Stimulated activated CD4-positive, alpha-beta T cell treated with anti-CD3 and anti-CD28 coated beads, Interleukin-2, amount 100 ng/mL, for 48 hours (primary cell): ENCODE measurements at places on chromosomes 12 and 14.
A peak's percentile ranks its signal among the peaks of the same experiment; 100 is the strongest.

DNA sequence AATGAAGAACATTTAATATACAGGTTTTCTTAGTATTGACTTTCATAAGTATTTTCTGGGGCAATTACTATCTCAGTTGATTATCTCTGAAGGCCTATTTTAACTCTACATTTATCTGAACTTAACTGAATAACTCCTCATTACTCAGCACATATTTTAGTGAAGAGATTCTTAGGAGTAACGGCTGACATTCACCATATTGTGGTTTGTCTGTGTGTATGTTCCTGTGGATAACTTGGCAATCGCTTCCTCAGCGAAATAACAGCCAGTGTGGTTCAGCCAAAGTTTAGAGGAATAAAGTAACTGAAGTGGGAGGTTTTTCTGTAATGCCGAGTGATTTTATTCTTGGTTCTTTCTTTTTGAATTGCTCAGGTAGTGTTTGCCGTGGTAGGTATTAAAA lies 168.0 kb downstream of the RAD51B start:
- DNase-seq: no peak

- DNase-seq: no peak
Measured at GRCh38 chr12:64452559-64453329, 824 bp downstream of the TBK1 start.

GRCh38 chr12:90839346-90839745 lies 115.6 kb downstream of the CCER1 start:
- no peak for DNase-seq

GRCh38 chr12:98699586-98699985 lies 54.5 kb downstream of the APAF1 start:
- no peak for DNase-seq

DNA sequence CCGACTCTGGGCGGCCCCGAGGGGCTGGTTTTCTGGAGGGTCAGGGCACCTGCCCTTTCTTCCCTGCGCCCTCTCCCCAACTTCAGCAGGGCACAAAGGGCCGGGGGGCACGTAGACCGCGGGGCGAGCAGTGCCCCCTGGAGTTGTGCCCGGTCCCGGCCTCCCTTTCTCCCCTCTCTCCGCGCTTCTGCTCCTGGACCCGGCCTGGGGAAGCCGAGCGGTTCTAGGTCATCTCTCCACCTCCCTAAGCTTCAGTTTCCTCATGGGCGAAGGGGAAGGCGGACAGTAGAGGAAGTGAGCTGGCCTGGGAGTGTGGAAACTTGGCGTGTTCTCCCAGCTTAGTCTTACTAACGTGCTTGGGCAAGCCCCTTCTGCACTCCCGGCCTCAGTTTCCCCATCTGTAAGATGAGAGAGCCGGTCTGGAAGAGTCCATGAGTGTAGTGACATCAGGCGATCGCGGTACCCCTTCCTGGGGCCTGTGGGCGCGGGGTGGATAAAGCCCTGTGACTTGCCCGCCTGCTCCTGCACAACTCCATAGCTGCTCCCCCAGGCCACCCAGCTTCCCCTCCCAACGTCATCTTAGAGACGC lies 158.6 kb upstream of the PARP11 start:
- DNase-seq: no peak

DNA sequence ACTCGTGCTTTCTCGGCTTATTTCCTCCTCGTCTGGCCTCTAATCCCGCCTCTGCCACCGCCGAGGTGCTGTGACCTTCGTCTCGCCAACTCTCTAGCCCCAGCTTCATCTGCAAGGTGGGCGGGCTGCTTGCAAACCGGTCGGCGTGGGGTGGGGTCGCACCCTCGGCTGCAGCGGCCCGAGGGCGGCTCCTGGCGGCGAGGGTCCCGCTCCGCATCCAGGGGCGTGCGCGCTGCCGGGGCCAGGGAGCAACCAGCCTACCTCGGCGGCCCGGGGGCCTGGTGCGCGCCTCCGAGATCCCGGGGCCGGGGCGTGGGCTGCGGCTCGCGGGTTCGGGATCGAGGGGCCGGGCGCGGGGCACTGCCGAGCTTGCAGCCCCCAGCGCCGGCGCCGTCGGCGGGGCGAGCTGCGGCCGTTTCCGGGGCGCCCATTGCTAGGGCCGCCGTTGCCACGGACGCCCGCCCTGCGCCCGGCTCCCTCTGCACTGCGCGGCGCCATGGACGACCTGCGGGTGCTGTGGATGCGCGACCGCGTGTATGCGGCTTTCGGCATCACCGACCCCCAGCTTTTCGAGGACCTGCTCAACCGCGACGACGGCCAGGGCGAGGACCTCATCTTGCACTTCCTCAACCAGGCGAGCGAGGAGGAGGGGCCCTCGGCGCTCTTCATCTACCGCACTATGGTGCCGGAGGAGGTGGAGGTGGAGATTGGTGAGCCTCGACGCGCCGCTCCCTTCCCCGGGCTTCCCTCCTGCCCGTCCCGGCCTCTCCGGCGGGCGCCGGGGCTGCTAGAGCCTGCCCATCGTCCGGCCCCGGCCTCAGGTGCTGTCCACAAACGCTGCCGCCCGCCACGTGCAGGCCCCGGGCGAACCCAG lies at the start of gene DNAH10:
TSS of gene DNAH10 (plus strand) at position 461 of the 874 bp plus-strand sequence. CDS start at position 497, 36 bp downstream.
- peak; percentile 40 for DNase-seq

- no peak for DNase-seq
Measured at GRCh38 chr12:66117242-66117641, 13.3 kb downstream of the LLPH start.

DNA sequence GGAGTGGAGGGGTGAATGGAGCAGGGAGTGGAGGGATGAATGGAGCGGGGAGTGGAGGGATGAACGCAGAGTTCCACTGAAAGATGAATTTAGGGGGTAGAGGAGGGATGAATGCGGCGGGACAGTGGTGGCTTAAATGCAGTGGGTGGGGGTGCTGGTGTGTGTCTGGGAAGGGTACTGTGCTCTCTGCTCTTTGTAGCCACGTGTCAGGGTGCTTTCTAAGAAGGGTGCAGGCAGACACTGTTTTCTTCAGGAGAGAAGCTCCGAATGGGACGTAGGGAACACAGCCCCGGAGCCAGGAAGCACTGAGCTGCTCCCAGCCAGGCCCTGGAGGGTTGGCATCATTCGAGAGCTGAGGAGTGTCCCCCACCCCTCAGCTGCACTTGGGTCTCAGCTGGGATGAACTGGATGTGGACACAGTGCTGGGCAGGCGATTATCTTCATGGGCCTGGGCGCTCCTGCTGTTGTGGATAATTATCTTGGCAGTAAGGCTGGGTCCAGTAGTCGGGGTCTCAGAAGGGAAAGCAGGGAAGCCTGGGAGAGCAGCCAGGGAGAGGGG lies 9.5 kb upstream of the CEP170B start:
- no peak for DNase-seq

DNA sequence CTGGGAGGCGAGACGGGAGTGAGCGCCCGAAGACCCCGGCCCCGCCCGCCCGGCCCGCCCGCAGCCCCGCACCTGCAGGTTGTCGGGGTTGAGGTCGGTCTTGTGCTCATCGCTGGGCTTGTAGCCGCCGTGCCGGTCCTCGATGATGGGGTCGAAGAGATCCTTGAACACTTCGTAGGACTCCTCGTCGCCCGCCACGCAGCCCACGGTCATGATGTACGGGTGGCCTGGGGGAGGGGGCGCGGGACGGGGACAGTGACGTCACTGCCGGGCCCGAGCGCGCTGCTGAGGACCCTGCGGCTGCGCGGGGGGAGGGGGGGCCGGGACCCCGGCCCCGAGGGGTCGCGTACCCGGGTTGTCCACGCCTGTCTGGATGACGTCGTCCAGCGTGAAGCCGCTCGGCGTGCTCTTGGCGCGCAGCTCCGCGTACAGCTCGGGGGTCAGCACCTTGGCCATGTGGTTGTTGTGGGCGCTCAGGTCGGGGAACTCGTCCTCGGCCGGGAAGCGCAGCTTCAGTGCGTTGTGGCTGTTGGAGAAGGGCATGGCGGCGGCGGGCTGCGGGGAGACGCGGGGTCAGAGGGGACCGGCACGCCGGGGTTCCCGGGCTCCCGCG lies 573 bp downstream of the CKB start:
- no peak for DNase-seq

DNA sequence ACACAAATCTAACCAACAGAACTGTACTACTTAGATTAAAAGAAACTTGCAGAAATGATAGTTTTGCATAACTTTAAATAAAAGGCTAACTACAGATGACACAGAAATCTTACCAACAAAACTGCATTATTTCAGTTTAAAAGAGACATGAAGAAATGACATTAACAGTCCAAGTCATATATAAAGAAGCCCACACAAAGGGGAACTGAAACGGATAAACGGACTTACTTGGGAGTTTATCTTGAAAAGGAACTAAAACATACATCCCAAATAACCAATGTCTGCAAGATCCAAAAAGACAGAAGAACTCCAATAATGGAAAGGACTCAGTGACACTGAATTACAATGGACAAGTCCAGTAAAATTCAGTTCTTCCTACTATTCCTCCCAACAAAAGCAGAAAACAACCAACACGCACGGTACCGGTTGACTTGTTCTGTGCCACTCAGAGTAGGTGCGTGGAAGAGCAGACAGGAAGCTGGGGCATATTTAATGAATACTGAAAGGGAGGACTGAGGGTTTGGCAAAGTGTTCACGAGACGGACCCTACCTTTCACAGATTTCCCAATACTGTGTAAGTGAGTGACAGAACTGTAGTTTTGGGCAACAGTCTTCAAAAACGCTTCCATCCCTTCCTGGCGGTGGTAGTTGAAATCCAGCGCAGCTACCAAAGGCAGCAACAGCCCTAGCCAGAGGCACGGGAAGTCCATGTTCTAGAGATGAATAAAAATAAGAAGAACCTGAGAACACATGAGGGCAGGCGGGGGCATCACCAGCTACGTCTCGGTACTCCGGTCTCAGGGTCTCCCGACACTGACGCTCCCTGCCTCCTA lies 627 bp downstream of the CPM start:
- DNase-seq: no peak

DNA sequence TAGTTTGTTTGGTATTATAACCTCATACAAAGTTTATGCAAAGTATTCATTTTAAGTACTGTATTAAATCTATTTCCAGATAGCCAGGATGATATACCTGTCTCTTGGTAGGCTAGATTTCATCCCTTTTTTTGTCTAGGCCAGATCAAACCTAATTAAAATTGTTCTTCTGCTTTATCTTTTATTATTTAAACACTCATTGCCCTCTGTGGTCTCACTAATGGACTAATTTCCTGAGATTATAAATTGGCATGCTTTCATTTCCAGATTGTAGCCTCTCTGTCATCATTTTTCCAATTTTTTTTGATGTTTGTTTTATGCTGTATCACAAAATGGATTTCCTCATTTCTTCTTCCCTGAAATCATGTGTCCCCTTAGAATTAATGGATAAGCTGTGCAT lies 85.6 kb upstream of the TMEM263 start:
- DNase-seq: no peak

DNA sequence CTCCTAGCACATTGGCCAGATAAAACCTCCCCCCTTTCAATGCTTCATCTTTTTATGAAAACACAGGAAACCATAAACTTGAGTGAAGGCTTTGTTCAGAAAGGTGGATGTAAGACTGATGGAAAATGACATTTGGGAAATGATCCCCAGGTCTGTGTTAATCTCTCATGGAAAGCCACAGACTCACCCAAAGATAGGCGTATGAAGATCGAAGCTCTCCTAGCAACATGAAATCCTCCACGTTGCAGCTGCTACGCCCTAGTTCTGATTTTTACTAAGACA lies 63.4 kb upstream of the PTGR2 start:
- DNase-seq: no peak

DNA sequence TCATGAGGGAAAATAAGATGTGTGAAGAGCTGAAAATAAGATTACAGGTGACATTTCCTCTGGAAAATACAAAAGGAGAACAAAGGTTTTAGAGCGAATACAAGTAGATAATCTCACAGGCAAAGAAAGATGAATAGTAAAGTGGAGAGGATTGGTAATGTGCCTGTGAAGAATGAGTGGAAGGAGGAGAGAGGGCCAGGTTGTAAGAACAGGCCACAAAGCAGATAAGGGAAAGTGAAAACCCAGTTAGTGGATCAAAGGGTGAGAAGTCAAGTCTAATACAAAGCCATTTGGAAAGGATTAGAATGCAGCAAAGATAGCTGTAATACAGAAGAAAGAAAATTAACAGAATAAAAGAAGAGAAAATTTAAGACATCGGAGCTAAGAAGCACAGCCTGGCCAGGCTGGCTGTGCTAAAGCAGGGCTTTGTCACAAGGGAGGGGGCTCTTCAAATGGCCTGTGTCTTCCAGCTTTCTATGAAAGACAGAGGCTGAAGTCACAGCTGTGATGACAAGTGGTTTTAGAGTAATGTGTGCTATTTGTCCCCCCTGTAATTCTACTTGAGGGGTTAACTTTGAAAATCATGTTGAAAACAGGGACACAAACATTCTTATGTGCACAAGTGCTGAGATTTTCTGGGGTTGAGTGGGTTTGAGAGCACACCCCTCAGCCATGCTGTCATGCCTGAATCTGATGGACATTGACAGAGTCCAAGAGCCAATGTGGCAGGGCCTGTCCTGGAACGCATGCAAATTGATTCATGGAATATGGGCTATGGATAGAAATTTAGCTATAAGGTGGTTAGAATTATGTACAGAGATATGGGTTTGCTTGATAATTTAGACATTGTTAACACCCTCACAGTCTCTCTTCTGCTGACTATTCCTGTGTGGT lies 344.5 kb upstream of the NAV3 start:
- DNase-seq: no peak

DNA sequence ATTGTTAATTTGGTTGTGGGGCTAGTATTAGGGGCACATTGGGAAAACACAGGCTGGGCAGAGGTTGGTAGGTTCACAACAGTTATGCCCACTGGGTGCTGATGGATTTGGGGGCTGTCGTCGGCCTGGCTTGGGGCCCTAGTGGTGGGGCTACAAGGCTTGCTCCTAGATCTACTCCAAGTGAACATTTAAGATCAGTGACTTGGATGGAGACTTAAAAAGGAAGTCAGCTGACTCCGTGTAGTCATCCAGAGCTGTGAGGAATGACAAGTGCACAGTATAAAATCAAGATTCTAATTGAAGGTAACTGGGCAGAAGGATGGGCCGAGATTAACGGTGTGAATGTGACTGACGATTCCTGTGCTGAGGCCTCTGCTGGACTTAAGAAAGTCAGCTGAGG lies 12.8 kb upstream of the NR4A1 start:
- no peak for DNase-seq

DNA sequence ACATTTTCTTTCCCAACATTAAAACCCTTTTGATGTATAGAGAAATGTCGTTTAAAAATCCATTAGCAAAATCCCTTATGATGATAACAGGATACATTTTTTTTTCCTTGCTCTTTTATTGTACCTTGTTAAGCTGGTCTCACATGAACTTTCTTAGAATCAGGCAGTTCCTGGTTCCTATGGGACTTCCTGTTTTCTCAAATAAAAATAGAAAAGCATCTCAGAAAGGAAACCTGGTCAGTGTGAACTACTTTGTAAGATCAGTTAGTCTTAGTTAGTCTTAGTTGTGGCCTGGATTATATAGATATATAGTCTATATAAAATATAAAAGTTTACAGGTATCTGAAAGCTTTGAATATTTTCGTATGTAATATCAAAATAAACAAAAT lies 40.3 kb downstream of the LEMD3 start:
- DNase-seq: no peak

GRCh38 chr12:131511803-131512561 lies 198.9 kb upstream of the SFSWAP start:
- no peak for DNase-seq

- DNase-seq: no peak
Measured at GRCh38 chr12:92079054-92079385, 66.6 kb downstream of the BTG1 start.
